Diencephalon (tissue), 1 donor: ENCODE measurements at places on chromosomes 4 and X. TPM values are rescaled to one million over a fixed set of nuclear protein-coding genes. Genes with fewer than 3 reads are reported as not detected.

Gene SULT1E1
- total RNA-seq, result 12.7 TPM

Gene TMPRSS11F
- not detected for total RNA-seq

Gene TAF7L
- 0.46 TPM for total RNA-seq

Gene CRMP1
- total RNA-seq, result 489 TPM

Gene MAGEA2
- total RNA-seq, result not detected

Gene GRID2
- 56.5 TPM for total RNA-seq

Gene PABPC5
- 16.6 TPM for total RNA-seq

Gene DTHD1
- total RNA-seq, result 7.4 TPM

Gene SOD3
- total RNA-seq, result 1.4 TPM

Gene LDOC1
- 13.1 TPM for total RNA-seq

Gene HOPX
- 65.7 TPM for total RNA-seq
